Activated CD8-positive, alpha-beta memory T cell treated with anti-CD3 and anti-CD28 coated beads for 1 hour (primary cell): ENCODE measurements at places on chromosomes 13 and 19.

DNA sequence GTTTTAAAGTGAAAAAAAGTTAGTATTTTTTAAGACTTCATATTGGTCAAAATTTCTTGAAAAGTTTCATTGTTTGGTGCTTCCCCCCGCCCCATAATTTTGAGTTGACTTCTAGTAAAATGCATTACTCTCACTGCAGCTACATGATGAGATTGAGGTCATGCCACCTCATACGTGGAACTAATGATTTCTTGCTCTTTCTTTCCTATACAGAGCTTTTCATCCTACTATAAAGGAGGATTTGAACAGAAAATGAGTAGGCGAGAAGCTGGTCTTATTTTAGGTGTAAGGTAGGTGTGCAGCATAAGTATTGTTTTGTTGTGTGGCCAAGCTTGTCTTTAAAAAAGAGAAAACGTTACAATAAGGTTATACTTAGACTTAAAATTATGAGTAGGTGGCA lies 55.0 kb downstream of the DNAJC15 start:
- no peak for DNase-seq

- no peak for DNase-seq
Measured at GRCh38 chr19:44571830-44572580, 41.4 kb upstream of the IGSF23 start.

DNA sequence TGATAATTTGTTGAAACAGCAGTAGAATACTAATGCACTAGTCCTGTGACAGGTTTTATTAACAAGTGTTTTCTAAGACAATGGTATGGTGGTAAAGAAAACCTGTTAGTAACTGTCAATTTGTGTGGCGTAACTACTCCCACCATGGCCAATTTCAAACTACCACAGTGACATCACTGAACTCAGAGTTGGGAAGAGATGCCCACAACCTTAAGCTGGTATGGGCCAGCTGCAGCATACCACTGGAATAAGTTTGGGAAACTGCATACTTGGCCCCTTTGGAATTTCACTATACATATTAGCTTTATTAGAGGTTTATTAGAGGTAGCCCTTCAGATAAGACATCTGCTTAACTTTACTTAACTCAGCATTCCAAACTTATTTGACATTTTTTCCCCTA lies 419.4 kb downstream of the NDFIP2 start:
- DNase-seq = no peak

- DNase-seq = no peak
Measured at GRCh38 chr13:44969551-44970484, 19.5 kb downstream of the NUFIP1 start.

DNA sequence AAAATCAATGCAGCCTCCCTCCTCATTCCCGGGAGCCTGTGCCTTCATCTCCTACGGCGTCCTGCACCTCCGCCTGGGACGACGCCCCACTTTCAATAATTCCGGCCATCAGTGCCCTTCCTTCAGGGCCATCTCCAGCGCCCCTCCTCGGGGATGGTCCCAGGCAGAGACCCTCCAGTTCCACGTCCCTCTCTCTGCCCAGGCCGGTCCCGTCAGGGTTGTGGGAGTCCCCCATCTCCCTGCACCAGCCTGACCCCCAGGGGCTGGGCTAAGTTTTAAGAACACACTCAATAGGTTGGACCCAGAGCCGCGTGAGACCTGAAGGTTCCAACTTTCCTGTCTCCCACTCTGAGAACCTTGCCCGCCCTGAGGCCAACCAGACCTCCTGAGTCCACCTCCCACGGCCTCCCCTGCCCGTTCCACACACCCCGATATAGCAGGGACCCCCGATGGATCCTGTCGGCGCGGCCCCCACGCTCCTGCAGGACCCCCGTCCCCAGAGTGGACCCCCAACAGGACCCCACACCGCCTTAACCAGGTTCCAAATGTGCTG lies 646 bp downstream of the TMEM161A start:
- no peak for DNase-seq
